ENCODE measurements at places on chromosomes 5 and 9.
A peak's percentile ranks its signal among the peaks of the same experiment; 100 is the strongest.

DNA sequence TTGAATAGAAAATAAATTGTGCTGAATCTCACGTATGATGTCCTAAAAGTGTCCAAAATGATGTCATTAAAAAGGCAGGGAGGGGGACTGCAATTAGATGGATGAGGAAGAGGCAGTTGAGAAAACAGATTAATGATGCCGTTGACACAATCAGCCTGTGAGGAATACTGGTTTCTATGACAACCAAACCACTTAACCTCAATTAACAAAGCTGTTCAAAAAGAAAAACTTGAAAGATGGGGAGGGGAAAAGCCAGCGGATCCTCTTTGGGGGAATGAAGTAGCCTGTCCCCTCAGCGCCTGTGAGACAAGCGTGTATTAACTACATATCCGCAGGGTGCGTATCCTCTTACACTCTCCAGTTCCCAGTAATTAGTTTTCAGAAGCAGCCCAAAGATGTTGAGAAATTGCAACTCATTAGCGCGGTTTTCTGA is 160.7 kb downstream of the TTC39B start:
- no peak for DNase-seq

- no peak for DNase-seq
Measured at GRCh38 chr5:104052558-104053352, 490.2 kb upstream of the NUDT12 start.

GRCh38 chr9:70491426-70492318 is 77.2 kb upstream of the KLF9 start:
- DNase-seq: no peak

- no peak for DNase-seq
Measured at GRCh38 chr5:33688526-33688925, 203.3 kb downstream of the ADAMTS12 start.

GRCh38 chr5:73687357-73687756 is 61.4 kb downstream of the ARHGEF28 start:
- DNase-seq: no peak

GRCh38 chr5:93998951-93999455 is 257.6 kb upstream of the POU5F2 start:
- DNase-seq: no peak

DNA sequence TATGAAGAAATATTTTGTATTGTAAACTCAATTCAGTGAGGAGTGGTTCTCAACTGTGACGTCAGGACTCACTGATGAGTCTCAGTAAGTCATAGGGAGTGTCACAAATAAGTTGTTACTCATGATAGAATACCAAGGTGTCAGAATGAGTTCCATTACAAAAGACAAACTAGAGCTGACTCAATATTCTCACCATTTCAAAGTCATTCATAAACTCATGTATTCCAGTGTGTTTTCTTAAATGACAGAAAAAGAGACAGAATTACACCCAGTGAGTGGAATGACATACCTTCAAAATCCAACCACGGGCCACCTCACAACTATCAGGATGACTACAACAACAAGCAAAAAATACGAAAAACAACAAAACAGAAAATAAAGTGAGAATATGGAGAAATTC is 321.5 kb downstream of the ENC1 start:
- DNase-seq: no peak

GRCh38 chr5:124365361-124365801 is 381.1 kb downstream of the ZNF608 start:
- no peak for DNase-seq

DNA sequence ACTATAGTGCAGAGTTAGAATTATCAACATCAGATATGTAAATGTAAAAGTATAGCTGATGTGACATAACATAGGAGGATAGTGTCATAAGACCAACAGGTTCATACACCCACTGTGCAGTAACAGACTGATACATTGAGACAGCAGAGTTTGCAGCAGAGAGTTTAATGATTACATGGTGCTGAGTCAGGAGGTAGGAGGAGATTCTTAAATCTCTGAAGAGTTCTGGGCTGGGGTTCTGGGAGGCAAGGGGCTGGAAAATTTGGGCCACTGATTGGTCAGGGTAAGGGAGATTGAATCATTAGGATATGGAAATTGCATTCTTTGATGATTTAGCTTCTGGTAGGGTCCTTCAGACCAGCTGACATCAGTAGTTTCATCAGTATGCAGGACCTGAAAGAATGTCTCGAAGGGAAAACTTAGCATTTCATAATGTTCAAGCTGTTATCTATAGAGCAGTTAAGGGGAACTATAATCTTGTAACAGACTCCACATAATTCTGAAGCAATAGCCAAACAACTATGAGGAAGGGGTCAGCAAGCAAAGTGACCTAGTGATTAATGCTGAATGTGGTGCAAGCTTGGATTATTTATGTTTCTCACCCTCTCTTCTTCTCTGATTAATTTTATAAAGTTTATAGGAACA is 35.6 kb downstream of the CCL28 start:
- no peak for DNase-seq

DNA sequence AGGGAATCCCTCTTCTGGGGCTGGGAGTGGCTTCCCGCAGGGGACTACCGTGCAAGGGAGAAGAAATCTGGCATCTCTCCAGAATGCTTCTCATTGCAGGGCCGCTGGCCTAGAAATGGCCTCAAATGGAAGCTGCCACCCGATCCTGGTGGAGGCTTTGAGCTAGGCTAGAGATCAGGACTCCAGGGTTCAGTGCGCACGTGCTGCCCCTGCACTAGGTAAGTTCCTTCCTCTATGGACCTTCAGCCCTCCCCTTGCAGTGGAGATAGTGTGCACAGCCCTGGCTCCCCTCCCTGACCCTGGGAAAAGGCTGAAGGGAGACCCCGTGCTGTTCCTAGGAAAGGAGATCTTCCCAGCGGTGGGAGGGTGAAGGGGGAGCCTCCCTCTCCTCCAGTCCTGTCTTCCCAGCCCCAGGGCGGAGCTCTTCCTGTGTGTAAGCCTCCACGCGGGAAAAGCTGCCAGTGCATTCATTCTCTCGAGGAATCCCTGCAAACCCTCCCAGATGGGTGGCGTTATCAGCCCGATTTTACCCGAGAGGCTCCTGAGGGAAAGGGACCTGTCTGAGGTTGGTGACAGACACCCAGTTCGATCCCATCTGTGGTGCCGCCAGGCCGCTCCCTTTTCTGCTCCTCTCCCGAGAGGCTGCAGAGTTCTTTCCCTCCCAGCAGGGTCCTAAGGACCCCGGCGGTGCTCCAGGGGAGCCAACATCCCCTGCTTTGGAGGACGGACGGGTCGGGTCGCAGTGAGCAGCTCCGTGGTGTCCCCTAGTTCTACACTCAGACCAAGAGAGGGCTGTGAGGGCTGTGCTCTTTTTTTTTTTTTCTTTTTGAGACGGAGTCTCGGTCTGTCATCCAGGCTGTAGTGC is 1.4 kb upstream of the CERCAM start:
- no peak for DNase-seq

DNA sequence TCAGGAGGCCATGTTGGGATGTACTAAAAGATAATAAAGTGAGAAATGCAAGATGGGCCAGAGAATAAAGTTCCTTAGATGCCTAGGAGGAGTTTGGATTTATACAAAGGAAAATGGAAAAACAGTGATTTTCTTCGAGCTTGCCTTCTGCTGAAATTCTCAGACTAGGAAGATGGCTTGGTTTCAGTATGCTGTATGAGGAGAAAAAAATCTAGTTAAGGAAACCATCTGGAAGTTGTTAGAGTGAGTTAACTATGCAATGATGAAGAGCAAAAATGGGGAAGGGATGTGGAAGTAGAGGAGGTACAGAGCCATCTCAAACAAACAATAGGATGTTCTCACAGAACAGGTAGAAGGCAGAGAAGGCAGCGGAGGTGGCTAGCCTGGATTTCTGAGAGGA is 162.9 kb upstream of the FTMT start:
- no peak for DNase-seq

DNA sequence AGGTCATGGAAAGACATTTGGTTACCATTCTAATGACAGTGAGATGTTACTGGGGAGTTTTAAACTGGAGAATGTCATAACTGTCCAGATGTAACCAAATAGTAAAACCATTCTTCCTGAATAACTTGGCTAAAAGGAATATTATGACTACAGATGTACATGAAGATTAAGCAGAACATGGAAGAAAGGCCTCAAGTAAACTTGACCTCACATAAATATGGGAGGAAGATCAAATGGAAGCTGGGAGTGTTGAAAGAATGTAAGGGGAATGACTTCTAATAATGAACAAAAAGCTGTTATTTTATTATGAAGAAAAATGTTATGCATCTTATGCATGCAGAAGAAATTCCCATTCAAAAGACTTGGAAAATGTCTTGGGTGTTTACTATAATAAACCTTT is 107.7 kb upstream of the CDKN2B start:
- no peak for DNase-seq

DNA sequence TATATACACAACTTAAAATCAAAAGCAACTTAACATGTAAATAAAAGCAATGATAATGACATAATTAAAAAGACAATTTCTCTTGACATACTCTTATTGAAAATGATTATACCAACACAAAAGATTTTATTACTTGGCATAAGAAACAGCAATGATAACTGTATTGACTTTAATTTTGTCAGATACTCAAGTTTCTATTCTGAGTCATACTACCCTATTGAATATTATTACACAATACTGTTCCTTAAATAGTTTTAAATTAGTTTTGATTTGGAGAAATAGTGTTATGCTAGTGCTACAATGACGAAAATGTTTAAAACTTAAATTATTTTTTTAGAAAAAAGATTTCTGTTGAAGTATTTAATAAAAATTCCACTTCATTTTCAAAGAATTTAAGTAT is 1319.3 kb upstream of the C9orf72 start:
- DNase-seq: no peak

DNA sequence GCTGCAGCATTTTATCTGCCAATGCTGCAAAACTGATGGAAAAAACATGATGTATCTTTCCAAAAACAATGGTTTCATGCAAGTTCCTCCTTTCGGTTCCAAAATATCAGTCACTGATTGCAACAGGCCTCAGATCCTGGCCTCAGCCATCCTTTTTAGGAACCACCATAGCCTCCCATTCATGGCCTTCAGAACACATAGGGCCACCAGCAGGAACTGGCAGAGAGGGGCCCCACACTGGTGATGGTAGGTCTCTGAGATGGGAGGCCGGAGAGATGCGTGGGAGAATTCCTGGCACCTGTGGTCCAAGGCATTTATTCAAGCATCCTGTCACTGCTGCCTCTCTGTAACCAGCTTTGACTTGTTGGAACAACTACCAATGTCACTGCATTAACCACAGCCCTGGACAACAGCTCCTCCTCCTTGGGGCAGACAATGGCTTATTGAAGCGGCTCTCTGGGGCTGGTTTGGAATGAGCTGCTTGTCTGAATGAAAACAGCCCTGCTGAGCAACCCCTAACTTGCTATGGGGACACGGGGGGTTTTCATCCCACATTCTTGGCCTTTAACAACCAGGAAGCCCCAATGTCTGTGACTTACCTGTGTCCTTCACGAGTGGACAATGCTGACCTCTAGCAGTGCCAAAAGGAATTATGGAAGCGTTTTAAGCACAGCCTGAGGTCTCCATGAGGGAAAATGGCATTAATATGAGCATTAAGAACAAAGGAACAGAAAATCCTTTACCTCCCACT is 108.1 kb downstream of the LHFPL2 start:
- no peak for DNase-seq

DNA sequence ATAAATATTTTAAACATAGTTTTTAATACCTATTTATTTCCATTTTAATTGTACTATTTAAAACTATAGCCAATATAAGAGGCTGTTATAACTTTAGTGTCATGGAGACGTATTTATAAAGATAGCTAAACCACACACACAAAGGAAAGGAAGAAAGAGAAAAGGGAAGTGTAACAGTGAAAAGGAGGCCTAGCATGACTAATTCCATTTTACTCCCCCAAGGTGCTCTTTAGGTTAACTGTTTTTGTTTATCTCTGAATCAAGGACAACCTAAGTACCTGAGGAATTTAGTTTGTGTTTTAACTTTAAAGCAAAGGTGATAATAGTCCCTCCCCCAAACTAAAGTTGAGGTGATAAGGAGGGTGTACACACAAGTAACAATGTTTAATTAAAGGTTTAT is 1188.9 kb upstream of the C9orf72 start:
- no peak for DNase-seq

DNA sequence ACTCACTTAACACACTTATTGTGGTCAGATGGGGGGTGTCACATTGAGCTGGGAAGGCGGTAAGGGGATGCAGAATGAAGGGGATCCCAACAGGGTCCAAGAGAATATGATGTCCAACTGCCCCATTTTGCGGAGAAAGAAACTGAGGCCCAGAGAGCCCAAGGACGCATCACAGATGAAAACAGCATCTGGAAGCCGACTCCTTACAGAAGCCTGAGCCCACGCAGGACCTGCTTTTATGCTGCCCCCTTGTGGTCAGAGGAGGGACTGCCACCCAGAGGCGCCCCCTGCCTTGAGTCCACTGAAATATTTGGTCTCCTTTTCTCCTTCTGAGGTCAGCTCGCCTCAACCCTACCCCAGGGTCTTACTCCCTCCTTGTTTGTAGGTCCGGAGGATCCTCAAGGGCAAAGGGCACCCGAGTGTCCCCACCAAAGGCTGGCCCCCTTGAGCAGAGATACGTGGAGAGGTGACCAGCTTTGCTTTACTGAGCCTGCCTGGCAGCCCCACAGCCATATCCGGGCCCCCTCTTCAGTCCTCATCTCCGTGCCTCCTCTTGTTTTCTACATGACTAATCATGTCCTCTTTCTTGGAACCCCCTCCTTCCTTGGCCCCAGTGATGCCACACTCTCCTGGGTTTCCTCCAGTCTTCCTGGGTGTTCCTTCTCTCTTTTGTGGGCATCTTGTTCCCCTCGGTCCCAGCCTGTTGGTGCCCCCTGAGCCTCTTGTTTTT is 30.0 kb upstream of the TTLL11 start:
- DNase-seq: peak; percentile 75

DNA sequence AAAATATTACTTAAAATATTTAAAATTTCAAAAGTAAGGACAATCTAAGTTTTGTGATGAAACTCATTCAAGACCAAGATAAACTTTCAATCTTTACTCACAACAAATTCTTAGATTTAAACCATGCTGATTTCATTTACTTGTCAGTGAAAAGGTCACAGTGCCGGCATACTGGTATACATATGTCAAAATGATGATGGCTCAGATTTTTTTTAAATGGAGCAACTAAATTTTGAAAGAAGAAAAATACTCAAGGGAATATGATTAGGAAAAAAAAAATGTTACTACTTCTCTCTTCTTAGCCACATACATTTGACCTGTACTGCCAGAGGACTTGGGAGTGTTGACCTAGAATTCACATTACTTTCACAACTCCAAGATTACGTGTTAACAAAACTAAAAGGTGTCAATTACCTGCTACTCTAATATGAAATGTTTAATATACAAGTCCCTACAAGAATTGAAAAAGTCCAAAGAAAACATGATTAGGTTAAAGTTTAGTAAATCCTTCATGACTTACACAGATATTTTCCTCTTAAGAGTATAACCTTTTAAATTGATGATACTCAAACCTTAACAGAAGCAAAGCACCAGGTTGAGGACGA is 4.6 kb downstream of the EFNA5 start:
- no peak for DNase-seq

- DNase-seq: no peak
Measured at GRCh38 chr5:169828385-169828784, 151.9 kb downstream of the INSYN2B start.

GRCh38 chr5:166293892-166294291 is 1997.6 kb upstream of the WWC1 start:
- no peak for DNase-seq

GRCh38 chr5:133381041-133381440 is 231.3 kb downstream of the FSTL4 start:
- no peak for DNase-seq

- no peak for DNase-seq
Measured at GRCh38 chr5:123450640-123451039, 27.4 kb upstream of the CEP120 start.

All from activated CD8-positive, alpha-beta memory T cell treated with anti-CD3 and anti-CD28 coated beads, Interleukin-2, amount 50 U/mL, for 4 hours (primary cell).